ENCODE measurements at places on chromosomes 5 and 9.

GRCh38 chr9:34601937-34602573 lies 9.8 kb downstream of the RPP25L start:
- no peak for DNase-seq

DNA sequence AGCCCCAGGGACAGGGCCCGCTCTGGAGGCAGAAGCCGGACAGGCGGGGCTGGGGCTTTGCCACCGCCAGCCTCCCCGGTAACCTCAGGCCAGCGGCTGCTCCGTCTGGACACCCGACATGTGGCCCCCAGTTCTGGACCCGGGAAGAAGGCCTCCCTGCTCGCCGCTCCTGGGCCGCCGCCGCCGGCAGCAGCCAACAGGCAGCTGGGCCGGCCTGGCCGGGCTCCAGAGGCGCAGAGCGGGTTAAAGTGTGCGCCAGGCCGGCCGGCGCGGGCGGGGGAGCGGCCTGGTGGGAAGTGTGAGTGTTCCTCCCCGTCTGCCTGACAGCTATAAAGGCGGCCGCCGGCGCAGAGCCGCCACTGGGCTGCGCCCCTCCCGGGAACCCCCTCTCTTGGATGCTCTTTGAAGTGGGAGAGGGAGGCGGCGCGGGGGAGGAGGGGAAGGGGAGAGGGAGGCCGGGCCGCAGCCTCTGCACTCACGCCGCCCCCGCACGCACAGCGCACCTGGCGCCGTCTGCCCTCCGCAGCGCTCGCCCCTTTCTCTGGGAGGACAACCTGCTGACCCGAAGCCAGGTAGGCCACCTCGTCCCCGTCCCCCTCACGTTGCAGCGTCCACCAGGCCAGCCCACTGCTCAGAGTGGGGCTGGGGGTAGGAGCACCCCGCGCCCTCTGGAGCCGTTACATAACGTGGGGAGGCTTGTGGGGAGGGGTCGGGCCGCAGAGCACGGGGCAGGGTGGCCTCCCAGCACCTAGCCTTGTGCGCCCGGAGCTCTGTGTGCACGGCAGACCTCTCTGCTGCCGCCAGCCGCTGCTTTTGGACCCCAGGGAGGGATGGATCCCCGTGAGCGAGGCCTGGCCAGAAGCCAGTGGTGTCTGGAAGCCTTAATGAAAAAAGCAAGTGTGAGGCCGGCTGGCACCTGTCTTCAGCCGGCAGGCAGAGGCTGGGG lies at the start of gene ADAMTSL2:
Gene ADAMTSL2, plus strand, starts transcription at position 359 of the 946 bp plus-strand sequence. CDS start 2,009 bp downstream, outside the sequence.
- DNase-seq = peak; percentile 19

GRCh38 chr9:105251733-105252404 lies 7.4 kb downstream of the SLC44A1 start:
- no peak for DNase-seq

DNA sequence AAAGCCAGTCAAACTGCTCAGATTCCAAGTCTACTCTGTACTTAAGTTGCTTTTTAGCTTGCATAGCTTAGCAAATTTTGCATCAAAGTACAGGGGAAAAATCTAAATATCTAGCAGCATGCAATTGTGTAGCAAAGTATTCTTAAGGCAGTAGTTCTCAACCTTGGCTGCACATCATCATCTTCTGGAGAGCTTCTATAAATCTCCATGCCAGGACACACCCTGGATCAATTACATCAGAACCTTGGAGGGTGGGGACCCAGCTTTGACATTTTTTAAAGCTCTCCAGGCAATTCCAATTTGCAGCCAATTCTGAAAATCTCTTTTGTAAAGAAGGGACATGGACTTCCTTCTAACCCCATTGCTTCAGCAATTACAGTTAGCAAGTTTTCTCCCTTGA lies 187.5 kb downstream of the SNCAIP start:
- DNase-seq = no peak

- DNase-seq = no peak
Measured at GRCh38 chr9:8668231-8668630, 868.7 kb upstream of the DMAC1 start.
